ENCODE measurements at places on chromosomes 4 and X.

- no peak for DNase-seq
Observed at GRCh38 chr4:13544606-13545393, 492 bp upstream of the NKX3-2 start.

DNA sequence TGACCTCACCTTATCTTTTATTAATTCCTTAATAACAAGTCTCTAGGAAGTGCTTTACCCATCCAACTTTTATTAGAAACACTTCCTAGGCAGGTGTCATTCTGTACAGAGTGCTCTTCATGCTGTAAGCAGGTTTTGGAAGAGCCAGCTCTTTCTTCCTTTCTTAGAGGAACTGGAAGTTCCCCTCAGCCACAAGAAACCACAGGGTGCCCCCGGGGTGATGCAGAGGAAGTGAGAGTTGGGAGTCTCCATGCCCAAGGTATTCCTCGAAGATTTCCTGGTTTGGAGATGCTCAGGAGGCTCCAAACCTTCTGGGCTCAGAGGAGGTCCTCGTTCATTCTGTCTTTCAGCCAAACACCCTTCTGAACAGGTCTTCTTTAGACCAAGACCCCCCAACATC is 83.8 kb downstream of the EGF start:
- peak; percentile 2 for DNase-seq

- DNase-seq, result no peak
Observed at GRCh38 chr4:114052227-114052626, 72.8 kb upstream of the ARSJ start.

GRCh38 chr4:7062816-7063215 is 5.0 kb downstream of the GRPEL1 start:
- no peak for DNase-seq
